ENCODE measurements at places on chromosomes 3 and 15. TPM values are rescaled to one million over a fixed set of nuclear protein-coding genes. Genes with fewer than 3 reads are reported as not detected.

GRCh38 chr15:40092256-40092978, 16.3 kb downstream of the BMF start:
- H3K36me3 ChIP-seq, result no peaks in the 10 kb centered on the region
- no peaks in the 10 kb centered on the region for H3K27me3 ChIP-seq
- DNase-seq, result peak; percentile 77
- H3K4me3 ChIP-seq, result no peak overlapping the region
- H3K4me1 ChIP-seq, result peaks cover 39% of the 10 kb centered on the region

DNA sequence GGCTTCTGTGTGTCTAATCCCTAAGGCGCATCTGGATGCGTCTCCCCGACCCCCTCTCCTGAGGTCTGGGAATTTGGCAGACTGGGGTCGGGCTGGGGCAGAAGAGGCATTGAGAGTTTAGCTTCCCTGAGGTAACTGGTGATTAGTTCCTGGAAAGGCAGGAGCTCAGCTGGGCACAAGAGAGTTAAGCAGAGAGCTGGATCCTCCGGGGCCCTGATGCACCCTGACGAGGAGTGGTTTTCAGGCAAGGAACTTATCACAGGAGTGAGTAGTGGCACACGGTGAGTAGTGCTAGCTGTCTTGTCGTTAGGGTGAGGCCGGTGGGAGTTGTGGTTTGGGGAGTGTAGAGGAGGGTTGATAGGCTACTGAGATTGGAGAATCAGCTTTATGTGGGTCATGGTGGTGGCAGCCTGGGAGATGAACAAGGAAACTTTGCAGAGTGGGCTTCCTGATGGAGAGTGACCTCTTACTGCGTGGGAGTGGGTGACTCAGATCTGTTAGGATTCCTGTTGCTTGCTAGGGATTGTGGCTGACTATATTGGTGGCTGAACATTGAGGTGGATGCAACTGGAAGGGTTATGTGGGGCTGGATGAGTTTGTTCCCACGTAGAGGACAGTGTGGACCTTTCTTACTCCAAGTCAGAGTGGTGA, 897 bp downstream of the RAD54L2 start:
- DNase-seq, result peak; percentile 83
- H3K27me3 ChIP-seq, result no peaks in the 10 kb centered on the region
- peaks cover 17% of the 10 kb centered on the region for H3K4me1 ChIP-seq
- H3K36me3 ChIP-seq, result peaks cover 3% of the 10 kb centered on the region

DNA sequence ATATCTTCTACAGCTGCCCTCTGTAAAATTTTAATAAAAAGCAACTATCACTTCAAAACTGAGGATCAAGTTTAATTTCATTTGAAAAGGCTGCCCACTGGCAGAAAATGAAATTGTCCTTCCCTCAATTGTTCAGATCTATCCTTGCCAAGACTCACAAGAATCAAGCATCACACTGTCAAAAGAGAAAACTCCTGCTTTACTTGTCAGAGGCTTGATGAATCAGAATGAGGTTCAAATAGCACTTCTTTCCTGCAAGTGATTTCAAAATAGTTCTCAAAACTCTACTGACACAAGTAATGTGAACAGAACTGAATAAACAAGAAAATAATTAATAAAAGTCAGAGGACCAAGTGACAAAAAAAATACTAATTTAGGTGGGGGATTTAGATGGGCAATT, 70.6 kb downstream of the GOLIM4 start:
- H3K36me3 ChIP-seq, result peaks cover 52% of the 10 kb centered on the region
- H3K27me3 ChIP-seq, result no peaks in the 10 kb centered on the region
- H3K27ac ChIP-seq, result peak overlapping the region; percentile 41
- DNase-seq, result peak; percentile 20
- H3K4me1 ChIP-seq, result peaks cover 15% of the 10 kb centered on the region
- H3K4me3 ChIP-seq, result no peak overlapping the region

GRCh38 chr15:48325400-48325799, 5.8 kb upstream of the DUT start:
- H3K36me3 ChIP-seq, result no peaks in the 10 kb centered on the region
- no peaks in the 10 kb centered on the region for H3K27me3 ChIP-seq
- no peak for DNase-seq

DNA sequence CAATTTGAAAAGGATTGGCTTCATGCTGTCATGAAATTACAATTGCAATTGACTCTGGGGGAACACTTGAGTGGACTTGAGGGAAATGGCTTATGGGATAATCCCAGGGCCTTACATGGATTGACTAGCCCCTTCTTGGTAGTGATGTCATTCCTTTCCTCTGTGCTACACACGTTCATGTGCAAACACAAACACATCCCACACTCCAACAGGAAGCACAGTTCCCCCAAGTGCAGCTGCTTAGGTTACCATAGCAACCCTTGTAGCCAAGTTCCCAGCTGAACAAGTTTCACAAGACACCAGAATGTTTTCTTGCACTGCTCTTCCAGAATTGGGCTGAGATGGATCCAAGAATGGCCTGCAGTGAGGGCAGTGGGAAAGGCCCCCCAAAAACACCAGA, 217.0 kb downstream of the ZNF621 start:
- DNase-seq, result no peak
- H3K36me3 ChIP-seq, result no peaks in the 10 kb centered on the region
- H3K4me3 ChIP-seq, result no peak overlapping the region
- no peak overlapping the region for H3K27ac ChIP-seq

- no peak for DNase-seq
- no peaks in the 10 kb centered on the region for H3K27me3 ChIP-seq
- no peak overlapping the region for H3K27ac ChIP-seq
- no peaks in the 10 kb centered on the region for H3K36me3 ChIP-seq
These were observed 1041.1 kb upstream of the GBE1 start for GRCh38 chr3:82802501-82802900.

GRCh38 chr3:184574515-184575417, 13.2 kb downstream of the EPHB3 start:
- H3K4me3 ChIP-seq, result no peak overlapping the region
- H3K27me3 ChIP-seq, result no peaks in the 10 kb centered on the region
- no peaks in the 10 kb centered on the region for H3K36me3 ChIP-seq
- peaks cover 10% of the 10 kb centered on the region for H3K4me1 ChIP-seq

GRCh38 chr15:40032125-40032839, 6.7 kb downstream of the SRP14 start:
- H3K4me1 ChIP-seq, result no peaks in the 10 kb centered on the region
- H3K36me3 ChIP-seq, result peaks cover 69% of the 10 kb centered on the region
- H3K4me3 ChIP-seq, result no peak overlapping the region
- H3K27me3 ChIP-seq, result no peaks in the 10 kb centered on the region
- H3K27ac ChIP-seq, result no peak overlapping the region

DNA sequence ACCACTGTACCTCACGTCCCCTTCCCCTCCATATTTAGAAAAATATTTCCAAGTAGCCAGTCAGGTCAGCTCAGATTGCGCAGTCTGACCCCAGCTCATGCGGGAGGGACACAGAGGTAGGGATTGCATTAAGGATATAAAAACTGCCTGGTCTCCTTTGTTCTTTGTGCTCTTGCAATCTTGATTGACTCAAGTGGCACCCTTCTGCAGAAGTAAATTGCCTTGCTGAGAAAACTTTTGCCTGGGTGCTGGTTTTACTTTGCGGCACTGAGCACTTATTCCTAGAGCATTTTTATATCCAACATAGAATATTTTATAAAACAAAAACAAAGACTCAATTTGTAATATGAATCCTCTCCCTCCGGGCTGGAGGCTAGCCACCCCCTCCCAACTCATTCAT, 54.8 kb downstream of the BTD start:
- no peak overlapping the region for H3K4me3 ChIP-seq
- no peak overlapping the region for H3K27ac ChIP-seq
- no peaks in the 10 kb centered on the region for H3K27me3 ChIP-seq

GRCh38 chr3:172511783-172512762, 11.2 kb downstream of the TNFSF10 start:
- peaks cover 7% of the 10 kb centered on the region for H3K4me1 ChIP-seq
- H3K36me3 ChIP-seq, result no peaks in the 10 kb centered on the region
- H3K4me3 ChIP-seq, result no peak overlapping the region
- H3K27ac ChIP-seq, result no peak overlapping the region
- DNase-seq, result peak; percentile 79
- H3K27me3 ChIP-seq, result peaks cover 2% of the 10 kb centered on the region

GRCh38 chr3:188706599-188706998, 465.2 kb upstream of the TPRG1 start:
- H3K36me3 ChIP-seq, result peaks cover 10% of the 10 kb centered on the region
- no peak overlapping the region for H3K4me3 ChIP-seq
- peak; percentile 44 for DNase-seq
- peaks cover 7% of the 10 kb centered on the region for H3K4me1 ChIP-seq
- H3K27me3 ChIP-seq, result no peaks in the 10 kb centered on the region

DNA sequence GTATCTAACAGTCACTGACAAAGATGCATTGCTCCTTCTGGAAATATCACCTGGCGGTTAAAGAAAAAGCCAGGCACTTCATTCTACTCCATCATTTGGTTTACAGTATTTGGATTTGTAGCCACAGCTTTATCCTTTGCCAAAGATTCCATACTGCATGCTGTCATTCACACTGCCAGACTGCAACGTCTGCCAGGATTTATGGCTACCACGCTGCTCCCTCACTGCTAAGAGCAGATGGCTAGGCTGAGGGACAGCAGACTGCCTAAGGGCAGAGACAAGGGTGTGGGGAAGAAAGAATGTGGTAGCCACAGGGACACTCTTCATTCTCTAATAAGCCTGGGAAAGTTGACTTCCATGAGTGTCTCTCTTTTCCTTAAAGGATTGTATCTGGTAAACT, 1047.0 kb downstream of the TUSC7 start:
- no peaks in the 10 kb centered on the region for H3K27me3 ChIP-seq
- H3K36me3 ChIP-seq, result no peaks in the 10 kb centered on the region
- no peak overlapping the region for H3K27ac ChIP-seq
- DNase-seq, result peak; percentile 29
- H3K4me1 ChIP-seq, result no peaks in the 10 kb centered on the region
- H3K4me3 ChIP-seq, result no peak overlapping the region

DNA sequence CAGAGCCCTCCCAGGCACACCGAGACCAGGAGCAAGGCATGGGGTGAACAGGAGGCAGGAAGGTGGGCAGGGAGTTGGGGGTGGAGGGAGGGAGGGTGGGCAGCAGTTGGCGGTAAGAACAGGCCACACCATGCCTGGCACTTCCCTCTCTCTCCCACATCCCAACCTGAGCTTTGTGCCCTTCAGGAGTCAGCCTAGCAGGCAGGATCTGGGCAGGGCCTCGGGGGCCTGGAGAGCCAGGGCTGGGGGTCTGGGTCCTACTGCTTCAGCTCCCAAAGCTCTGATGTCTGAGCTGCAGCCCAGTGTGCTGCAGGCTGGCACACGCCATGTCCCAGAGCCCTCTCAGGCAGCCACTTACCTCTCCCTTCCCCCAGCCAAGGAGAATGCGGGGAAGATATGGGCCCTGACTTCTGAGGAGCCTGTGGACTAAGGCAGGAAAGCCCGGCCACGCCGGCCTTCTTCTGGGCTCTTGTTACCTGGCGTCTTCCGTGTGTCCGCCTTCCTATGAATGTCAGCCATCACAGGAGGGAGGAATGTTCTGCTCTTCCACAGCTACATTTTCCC, 2.9 kb upstream of the MYL3 start:
- no peaks in the 10 kb centered on the region for H3K36me3 ChIP-seq
- peaks cover 9% of the 10 kb centered on the region for H3K27me3 ChIP-seq
- no peaks in the 10 kb centered on the region for H3K4me1 ChIP-seq
- no peak overlapping the region for H3K4me3 ChIP-seq
- no peak overlapping the region for H3K27ac ChIP-seq
- DNase-seq, result no peak

GRCh38 chr15:65856821-65857455, 12.4 kb upstream of the RAB11A start:
- peaks cover 7% of the 10 kb centered on the region for H3K27me3 ChIP-seq
- H3K27ac ChIP-seq, result no peak overlapping the region
- H3K4me3 ChIP-seq, result no peak overlapping the region
- peak; percentile 23 for DNase-seq

DNA sequence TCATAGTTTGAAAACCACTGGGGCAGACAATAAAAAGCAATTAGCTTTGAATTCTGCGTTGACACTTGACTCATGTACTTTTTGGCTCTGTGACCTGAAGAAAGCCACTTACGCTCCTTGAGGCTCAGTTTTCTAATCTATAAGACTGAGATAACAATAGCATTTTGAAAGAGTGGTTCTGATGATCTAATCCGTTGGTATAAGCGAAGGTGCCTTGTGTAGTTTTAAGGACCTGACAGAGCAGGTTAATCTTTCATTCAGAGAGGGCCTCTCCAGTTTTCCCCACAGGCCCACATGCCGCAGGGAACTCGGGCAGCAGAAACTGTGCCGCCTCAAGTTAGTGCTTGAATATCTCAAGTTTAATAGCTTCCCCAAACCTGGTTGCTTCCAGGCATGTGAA, 306.0 kb upstream of the GBE1 start:
- H3K36me3 ChIP-seq, result no peaks in the 10 kb centered on the region
- DNase-seq, result no peak
- no peak overlapping the region for H3K27ac ChIP-seq
- H3K4me1 ChIP-seq, result no peaks in the 10 kb centered on the region
- no peaks in the 10 kb centered on the region for H3K27me3 ChIP-seq

- peaks cover 7% of the 10 kb centered on the region for H3K36me3 ChIP-seq
- peaks cover 4% of the 10 kb centered on the region for H3K4me1 ChIP-seq
- no peaks in the 10 kb centered on the region for H3K27me3 ChIP-seq
- no peak overlapping the region for H3K4me3 ChIP-seq
These were observed 54.2 kb downstream of the PIK3R4 start for GRCh38 chr3:130692455-130692854.

GRCh38 chr3:67113802-67114407, 115.8 kb downstream of the KBTBD8 start:
- no peaks in the 10 kb centered on the region for H3K27me3 ChIP-seq
- no peak overlapping the region for H3K4me3 ChIP-seq
- H3K36me3 ChIP-seq, result no peaks in the 10 kb centered on the region
- H3K27ac ChIP-seq, result no peak overlapping the region

DNA sequence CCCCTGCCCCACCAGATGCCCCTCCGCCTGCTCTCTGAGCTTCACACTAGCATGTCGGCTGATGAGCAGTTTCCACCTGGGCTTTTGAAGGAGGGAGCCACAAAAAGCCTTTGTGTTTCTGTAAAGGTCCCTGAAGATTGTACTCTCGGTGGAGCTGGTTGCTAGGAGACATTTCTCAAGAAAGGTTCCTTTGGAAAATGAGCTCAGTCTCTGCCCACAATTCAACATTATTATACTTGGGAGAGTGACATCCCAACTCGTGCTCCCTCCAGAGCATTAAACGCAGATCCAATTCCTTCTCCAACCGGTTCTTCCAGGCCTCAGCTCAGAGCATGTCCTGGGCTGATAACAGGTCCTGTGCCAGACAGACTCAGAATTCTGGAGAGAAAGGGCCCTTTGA, 26.8 kb upstream of the FAM107A start:
- no peak for DNase-seq
- no peak overlapping the region for H3K4me3 ChIP-seq
- H3K27ac ChIP-seq, result no peak overlapping the region
- peaks cover 30% of the 10 kb centered on the region for H3K27me3 ChIP-seq
- H3K4me1 ChIP-seq, result no peaks in the 10 kb centered on the region
- H3K36me3 ChIP-seq, result no peaks in the 10 kb centered on the region

ITPKA gene
- total RNA-seq, result 1.0 TPM

ACTC1 gene
- total RNA-seq, result 860 TPM

ARPIN gene
- 5.9 TPM for total RNA-seq

ZBTB47 gene
- 9.3 TPM for total RNA-seq

SEMA6D gene
- 1.0 TPM for total RNA-seq

CCR8 gene
- not detected for total RNA-seq
